ENCODE measurements at places on chromosomes 6 and 20.

DNA sequence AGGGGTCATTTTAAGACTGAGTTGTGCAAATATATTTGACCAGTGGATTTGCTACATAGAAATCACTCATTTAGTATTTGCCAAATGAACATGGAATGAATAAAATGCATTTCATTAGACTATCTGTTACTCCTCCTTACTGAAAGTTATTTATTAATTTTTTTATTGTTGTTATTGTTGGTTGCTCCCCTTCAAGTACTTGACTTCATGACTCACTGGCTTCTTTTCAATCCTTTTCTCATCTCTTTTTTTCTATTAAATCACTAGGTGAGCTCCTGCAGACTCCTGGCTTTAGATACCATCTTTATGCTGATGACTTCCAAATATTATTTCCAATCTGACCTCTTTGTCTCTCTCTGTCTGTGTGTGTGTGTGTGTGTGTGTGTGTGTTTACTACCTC lies 192.2 kb upstream of the FAM83B start:
- DNase-seq = no peak

DNA sequence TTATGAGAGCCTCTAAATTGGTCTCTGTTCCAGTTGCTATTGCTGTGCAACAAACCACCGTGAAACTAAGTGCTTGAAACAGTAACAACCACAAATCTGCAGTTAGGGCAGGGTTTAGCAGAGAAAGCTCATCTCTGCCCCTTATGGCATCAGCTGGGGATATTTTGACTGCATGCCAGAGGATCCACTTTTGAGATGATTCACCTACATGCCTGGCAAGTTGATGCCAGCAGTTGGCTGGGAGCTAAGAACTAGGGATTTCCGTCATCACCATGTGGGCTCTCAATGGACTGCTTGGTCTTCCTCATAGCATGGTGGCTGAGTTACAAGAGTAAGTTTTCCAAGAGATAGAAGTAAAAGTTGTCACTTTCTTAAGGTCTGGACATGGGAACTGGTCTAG lies 35.1 kb downstream of the PLCB4 start:
- DNase-seq = no peak

GRCh38 chr20:62183426-62184142 lies 756 bp downstream of the MTG2 start:
- DNase-seq = peak; percentile 62

DNA sequence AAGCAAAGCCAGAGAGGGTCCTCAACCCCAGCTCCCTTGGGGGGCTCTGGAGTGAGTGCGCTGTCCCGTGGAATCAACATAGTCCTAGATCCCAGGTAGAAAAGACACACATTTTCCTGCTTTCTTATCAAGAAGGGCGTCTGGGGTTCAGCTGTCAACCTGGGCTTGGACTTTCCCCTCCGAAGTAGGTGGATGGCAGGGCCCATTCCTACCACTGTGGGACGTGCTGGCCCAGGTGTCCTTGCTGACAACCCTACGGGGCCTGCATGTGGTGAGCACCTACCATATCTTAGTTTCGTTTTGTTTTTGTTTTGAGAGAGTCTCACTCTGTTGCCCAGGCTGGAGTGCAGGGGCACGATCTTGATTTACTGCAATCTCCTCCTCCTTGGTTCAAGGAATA lies 42.4 kb downstream of the MYT1 start:
- DNase-seq = no peak

DNA sequence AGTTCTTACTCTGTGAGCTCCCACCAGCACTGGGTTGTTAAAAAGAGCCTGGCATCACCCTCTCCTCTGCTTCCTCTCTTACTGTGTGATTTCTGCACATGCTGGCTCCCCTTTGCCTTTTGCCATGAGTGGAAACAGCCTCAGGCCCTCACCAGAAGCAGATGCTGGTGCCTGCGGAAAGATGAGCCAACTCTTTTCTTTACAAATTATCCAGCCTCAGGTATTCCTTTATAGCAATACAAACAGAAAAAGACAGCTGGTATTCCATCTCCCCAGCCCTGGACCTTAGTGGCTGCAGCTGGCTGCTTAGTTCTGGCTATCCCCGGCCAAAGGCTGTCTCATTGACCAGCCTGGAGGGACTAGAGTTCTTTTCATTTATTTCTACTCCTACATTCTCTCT lies 129.1 kb downstream of the IMPG1 start:
- no peak for DNase-seq

DNA sequence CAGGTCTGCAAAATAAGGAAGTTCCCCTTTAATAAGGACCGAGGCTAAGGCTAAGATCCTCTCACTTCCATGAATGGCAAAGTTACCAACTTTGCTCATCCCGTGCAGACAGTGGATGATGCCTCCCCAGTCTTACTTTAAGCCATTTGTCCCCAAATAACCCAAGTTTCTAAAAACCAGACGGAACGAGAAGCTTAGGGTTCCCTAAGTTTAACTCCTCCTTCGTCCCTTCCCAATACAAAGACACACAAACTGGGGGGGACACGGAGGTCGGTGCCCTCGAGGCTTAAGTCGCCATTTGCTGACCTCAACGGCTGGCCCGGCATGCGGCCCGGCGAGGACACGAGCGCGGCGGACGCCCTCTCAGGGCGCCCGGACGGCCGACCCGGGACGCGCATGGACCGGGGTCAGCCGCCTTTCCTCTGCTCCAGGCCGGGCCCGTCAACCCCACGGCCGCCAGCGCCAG lies 527 bp downstream of the FBXO30 start:
- DNase-seq = no peak

DNA sequence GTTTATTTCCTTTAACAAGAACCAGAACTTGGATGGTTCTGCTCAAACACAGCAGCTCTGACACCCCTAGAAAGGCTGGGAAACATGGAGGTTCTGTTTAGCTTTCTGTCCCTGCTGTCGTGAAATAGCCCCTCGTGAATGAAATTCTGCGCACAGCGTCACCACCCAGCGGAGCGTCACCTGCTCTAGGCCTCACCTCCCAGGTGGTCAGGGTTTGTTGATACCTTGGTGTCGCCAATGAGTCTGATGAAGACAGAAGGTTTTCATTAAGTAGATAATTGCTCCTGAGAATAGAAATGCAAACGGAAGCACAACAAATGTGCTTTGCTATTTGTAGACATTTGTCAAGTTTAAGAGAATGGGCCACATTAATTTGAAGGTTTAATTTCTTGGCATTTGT lies 135.1 kb downstream of the EDN3 start:
- no peak for DNase-seq

GRCh38 chr20:53040693-53041589 lies 68.8 kb downstream of the TSHZ2 start:
- no peak for DNase-seq

DNA sequence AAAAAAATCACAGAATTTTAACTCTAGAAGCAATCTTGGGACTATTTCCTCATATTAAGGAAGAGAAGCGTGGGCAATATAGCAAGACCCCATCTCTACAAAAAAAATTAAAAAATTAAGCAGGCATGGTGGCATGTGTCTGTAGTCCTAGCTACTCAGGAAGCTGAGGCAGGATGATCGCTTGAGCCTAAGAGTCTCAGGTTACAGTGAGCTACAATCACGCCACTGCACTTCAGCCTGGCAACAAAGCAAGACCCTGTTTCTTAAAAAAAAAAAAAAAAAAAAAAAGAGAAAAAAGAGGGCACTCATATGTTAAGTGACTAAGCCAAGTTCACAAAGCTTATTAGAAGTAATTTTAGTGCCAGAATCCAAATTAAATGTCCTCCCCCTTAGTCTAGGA lies 100.8 kb downstream of the SESN1 start:
- no peak for DNase-seq

DNA sequence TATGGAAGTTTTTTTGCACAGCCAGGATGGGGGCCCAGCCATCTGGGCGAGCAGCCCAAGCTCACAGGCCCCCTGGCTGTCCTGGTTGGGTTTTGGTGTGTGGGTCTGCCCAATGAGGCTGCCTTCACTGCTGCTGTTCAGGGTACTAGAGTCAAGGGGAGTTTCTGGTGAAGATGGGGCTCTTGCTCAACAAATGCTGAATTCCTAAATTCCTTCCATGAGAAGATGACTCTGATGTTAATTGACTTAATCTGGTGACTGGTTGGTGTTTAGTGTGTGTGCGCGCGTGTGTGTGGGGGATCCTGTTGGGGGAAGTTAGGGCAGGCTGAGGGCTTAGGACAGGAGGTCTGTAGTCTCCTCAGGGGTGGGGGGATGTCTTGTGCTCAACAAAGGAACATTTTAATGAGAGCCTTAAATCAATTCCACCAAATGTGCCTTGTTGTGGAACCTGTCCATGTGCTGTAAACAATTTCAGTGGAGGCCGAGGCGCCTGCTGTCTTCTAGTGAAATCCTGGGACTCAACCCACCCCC lies 1.9 kb downstream of the PTK7 start:
- DNase-seq = no peak

DNA sequence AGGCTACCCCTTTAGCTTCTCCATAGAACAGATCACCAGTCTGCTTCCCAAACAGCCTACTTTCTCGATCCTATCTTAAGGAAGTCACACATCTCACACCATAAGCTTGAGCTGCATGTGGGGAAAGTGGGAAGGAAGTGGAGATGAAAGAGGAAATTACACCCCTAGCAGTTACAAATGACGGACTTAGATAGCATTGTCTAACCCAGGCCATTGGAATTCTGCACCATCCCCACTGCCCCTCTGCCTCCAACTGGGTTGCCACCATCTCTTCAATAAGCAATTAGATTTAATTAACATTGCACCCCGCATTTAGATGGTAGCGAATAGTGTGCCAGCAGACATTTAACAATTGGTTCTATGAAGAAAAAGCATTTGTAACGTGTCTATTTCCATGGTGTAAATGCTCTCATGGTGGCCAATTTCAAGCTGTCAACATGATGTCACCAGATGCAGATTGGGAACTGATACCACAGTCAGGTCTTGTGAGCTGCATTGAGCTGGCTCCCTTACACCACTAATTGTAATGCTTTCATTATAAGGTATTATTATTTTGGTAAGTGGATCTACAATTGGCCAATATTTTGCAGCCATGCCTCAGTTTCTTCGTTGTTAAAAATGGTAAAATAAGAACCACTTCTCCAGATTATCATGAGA lies 124.7 kb downstream of the CD24 start:
- no peak for DNase-seq

GRCh38 chr6:43368259-43369160 lies 937 bp downstream of the ZNF318 start:
- DNase-seq = peak; percentile 76

GRCh38 chr6:157831424-157832249 lies 8.6 kb downstream of the SNX9 start:
- peak; percentile 47 for DNase-seq

Measured in activated CD4-positive, alpha-beta T cell treated with anti-CD3 and anti-CD28 coated beads, Interleukin-2, amount 10 ng/mL, durations not matched to agents 24 days and 14 days (primary cell).